ENCODE measurements at places on chromosomes 7 and 10.

GRCh38 chr7:133551466-133551865 lies 298.6 kb downstream of the EXOC4 start:
- DNase-seq: no peak

DNA sequence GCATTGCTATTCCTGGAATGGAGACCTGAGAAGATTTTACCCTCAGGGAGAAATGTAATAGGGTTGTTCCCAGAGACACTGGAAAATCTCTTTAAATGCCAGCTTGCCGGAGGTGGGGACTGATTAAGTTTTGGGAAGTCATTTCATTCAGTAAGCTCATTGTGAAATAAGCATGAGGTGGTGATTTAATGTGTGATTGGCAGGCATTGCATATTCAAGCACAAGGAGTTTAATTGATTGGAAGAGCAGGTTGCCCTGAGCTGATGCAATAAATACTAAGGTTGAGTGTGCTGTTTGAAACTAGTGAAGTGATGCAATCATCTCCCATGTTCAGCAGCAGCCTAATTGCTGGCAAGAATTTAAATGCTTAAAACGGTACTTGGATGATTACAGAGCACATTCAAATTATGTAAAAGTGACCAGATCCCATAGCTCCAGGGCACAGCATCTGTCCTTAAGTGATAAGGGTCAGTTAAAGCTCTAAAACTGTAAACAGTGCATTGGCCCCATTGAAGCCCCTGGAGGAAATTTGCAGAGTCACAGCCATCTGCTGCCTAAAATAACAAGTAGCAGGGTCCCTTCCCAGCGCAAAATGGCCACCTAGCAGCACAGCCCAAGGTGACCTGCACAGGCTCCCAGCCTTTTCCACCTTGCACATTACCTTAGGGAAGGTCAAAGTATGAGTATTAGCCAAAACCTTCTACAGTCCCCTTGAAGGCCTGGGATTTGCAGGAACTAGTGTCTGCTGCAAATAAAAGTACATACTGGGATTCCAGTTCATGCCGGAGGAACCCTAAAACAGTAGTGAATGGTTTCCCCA lies 92.1 kb downstream of the CCDC71L start:
- no peak for DNase-seq

DNA sequence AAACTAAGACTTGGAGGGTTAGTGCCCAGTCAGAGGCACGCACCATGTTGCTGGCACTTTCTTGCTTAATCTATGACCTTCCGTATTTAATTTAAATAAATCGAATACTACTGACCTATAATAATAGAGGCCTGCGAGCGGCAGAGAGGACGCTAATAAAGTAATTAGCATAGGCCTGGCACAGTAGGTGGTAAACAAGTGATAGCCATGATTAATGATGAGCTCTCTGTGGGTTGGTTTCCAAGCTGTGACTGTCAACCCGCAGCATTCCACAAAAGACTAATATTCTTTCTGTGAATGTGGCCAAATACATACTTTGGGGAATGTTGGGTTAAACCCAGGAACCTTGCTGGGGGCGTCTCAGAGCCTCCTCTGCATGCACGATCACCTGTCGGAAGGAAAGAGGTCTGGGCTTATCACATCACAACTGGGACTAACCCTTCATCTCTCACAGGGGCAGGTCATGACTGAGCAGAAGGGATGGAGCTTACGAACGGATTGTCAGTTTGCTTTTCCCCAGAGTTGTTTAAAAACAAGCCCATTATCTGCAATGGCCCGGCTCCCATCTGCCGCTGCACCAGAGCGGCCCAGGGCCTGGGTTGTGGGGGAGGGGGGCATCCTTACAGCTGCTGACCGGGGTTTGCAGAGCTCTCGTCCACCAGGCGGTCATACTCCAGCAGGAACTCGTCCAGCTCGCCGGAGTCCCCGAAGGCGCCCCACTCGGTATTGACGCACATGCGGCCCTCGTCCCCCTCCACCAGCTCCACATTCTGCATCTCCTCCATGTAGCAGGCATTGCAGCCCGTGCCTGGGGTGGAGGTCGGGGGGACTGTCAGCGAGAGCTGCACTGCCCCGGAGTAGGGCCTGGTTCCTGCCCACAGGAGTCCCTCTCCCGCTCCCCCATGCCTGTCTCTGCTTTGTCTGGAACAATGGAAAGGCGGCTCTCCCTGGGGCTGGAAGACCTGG lies 6.2 kb upstream of the MYL7 start:
- no peak for DNase-seq

DNA sequence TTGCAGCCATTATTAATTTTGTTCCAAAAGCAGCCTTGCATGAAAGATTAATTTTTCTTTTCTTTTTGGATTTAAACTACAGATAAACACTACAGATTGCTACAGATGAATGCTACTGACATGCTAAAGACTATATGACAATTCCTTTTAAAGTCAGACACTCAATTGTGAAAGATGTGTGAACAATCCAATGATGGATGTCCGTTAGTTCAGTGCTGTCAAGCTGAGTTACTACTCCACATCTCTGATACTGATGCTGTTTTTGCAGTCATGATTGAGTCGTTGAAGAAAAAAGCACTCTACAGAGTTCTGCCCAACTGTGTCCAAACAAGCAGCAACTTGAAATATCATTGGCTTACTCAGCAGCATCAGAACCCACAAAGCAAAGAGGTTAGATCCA lies 146.8 kb downstream of the OTUD1 start:
- no peak for DNase-seq

- no peak for DNase-seq
These were observed 20.6 kb downstream of the TMEM273 start for GRCh38 chr10:49167425-49168170.

DNA sequence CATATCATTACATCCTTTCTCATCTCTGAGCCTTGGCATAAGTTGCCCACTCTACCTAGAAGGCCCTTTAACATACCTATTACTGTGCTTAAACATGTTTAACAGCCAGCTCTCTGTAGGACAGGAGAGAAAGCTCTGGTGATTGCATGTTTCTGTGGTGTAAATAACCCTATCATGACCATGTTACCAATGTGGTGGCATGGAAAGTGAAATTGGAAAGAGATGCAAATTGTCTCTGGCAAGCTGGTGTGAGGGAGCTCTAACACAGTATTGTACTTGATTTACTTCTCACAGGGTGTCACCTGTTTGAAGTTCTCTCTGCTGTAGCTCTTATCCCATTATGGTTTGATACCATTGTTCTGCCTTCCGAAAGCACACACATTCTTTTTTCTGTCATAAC lies 231.8 kb upstream of the DKK1 start:
- DNase-seq: no peak

- DNase-seq: no peak
These were observed 37.0 kb upstream of the MXI1 start for GRCh38 chr10:110170142-110170971.

DNA sequence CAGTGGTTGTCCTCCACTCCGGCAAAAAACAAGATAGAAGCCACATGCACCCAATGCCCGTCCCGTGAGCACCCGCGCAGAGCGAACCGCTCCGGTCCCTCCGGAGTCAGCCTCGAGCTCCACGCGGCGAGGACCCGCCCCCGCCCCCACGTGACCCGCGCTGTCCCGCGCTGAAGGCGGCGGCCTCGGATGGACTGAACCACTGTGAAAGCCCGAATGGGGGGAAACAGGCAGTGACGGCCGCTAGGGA lies 766 bp upstream of the EIF3B start:
- peak; percentile 91 for DNase-seq

All from lung microvascular endothelial cell (primary cell).